ENCODE measurements at places on chromosomes 4 and X. TPM values are rescaled to one million over a fixed set of nuclear protein-coding genes. Genes with fewer than 3 reads are reported as not detected.

GRCh38 chr4:76024065-76024464 is 768 bp upstream of the CXCL10 start:
- DNase-seq: no peak

- no peak for DNase-seq
Measured at GRCh38 chr4:139789096-139789654, 123.6 kb downstream of the MGST2 start.

GNRHR gene
- total RNA-seq: not detected

GRCh38 chrX:95885074-95885473 is 799.6 kb upstream of the DIAPH2 start:
- peak; percentile 46 for DNase-seq

BMPR1B gene
- 29.8 TPM for total RNA-seq

CYSLTR1 gene
- not detected for total RNA-seq

DNA sequence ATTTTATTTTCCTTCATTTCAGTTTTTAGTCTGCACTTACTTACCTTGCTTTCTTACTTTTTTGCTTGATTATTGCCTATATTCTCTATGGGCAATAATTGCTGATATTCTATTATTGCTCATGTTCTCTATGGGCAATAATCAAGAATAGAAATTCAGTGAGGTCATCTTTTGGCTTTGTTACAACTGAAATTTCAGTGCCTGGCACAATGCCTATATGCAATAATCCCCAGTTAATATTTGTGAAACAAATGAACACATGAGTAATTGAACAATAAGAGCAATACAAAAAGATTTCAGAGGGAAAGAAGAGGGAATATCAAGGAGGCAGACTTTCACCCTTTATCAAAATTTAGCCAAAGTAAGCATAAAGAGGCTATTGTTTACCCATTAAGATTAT is 48.6 kb upstream of the ARSJ start:
- no peak for DNase-seq

GRCh38 chr4:81065446-81065845 is 34.9 kb downstream of the BMP3 start:
- no peak for DNase-seq

Measured in stomach (tissue), 19 donors.